ENCODE measurements at places on chromosomes 13 and 19. TPM values are rescaled to one million over a fixed set of nuclear protein-coding genes. Genes with fewer than 3 reads are reported as not detected.

GRCh38 chr13:48662226-48662625 lies 8.5 kb downstream of the CYSLTR2 start:
- DNase-seq = no peak

DNA sequence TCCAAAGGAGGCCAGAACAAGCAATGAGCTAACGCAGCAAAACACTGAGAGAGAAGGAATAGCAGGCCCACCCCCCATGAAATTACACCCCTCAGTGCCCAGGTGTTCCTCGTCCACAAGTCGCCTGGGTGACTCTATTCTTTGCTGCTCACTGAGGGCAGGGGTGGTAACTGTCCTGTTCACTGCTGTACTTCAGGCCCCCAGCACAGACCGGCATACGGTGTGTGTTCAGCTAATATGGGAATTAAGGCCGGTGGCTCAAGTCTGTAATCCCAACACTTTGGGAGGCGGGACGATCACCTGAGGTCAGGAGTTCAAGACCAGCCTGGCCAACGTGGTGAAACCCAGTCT lies 31.9 kb downstream of the DHRS12 start:
- no peak for DNase-seq

- DNase-seq = no peak
Observed at GRCh38 chr13:82412749-82413148, 1469.5 kb downstream of the SLITRK1 start.

GRCh38 chr19:30087381-30088138 lies 145.5 kb downstream of the URI1 start:
- DNase-seq = no peak

GRCh38 chr13:43470610-43471009 lies 316.2 kb downstream of the ENOX1 start:
- no peak for DNase-seq

GRCh38 chr13:112814905-112815585 lies 125.2 kb downstream of the ATP11A start:
- DNase-seq = no peak

Gene ZNF547
- 1.6 TPM for total RNA-seq

DNA sequence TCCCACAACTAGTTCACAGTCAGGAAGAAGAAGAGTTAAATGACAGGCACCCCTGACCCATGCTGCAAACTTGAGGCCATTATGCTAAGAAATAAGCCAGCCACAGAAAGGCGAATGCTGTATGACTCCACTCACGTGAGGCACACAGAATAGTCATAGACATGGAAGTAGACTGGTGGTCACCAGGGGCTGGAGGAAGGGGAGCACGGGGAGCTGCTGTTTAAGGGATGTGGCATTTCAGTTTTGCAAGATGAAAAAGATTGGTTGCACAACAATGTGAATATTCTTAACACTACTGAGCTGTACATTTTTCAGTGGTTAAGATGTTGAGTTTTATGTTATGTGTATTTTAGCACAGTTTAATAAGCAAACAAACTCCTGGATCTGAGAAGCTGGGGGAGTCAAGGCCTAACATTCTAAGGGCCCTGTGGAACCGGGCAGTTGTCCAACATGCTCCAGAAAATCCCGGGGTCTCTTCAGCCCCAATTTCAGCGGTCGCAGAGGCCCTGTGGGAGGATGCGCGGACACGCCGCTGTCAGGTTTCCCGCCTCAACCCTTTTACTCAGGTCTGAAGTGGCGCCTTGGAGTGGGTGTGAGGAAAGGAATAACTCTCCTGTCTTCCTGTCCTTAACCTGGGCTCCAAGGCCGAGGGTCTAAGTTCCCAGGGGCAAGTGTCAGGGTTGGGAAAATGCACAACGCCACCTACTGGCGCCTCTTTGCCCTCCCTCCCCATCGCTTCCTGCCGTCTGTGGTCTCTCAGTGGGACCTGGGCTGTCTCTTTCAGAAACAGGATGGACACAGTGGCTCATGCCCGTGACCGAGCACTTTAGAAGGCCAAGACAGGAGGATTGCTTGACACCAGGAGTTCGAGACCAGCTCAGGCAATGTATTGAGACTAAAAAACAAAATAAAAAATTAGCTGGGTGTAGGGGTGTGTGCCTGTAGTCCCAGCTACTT lies 4.4 kb upstream of the TMEM272 start:
- no peak for DNase-seq

Gene UBE2L5
- not detected for total RNA-seq

Gene C19orf81
- total RNA-seq = 2.2 TPM

Gene DNAJB1
- 104 TPM for total RNA-seq

DNA sequence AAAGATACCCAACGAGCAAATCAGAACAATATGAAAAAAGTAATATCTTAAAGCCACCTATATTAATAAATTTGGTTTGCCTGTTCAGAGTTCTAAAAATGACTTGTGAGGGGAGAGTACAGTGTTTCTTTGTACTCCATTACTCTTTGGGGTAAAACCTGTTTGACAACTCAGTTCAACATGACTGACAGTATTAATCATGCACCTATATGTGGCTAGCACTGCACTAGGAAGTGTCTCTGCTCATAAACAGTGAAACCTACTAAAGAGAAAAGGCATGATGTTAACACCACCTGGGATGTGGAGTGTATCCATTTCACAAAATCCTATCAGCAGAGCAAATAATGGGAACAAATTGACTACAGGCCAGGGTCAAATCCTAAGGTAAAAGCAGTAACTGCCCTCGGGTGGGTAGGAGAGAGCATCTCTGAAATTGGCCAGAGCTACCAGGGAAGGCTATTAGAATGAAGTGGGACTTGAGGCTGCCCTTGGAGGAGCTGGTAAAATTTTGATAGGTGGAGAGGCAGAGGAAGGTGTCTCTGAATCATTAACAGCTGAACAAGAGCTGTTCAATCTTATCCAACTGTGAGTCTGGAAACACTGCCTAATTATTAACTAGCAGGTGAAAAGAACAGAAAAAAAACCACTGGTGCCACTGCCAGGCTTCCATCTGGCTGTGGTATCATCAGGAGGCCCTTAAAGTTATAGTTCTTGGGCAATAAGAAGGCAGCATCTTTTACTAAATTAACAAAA lies 365.1 kb downstream of the DNAJC15 start:
- DNase-seq = peak; percentile 21

DNA sequence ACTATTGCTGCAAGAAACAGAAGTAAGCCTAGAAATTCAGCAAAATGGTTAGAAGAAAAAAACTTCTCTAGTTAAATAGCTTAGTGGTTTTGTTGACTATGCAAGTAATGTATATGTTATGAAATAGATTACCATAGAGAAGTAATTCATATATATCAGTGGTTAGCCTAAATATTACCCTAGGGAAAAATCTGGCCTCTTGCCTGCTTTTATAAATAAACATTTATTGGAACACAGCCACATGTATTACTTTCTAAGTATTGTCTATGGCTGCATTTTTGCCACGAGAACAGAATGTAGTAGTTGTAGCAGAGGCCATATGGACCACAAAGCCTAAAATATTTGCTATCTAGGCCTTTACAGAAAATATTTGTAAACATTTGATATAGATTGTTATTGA lies 1471.7 kb upstream of the PRR20A start:
- DNase-seq = no peak

DNA sequence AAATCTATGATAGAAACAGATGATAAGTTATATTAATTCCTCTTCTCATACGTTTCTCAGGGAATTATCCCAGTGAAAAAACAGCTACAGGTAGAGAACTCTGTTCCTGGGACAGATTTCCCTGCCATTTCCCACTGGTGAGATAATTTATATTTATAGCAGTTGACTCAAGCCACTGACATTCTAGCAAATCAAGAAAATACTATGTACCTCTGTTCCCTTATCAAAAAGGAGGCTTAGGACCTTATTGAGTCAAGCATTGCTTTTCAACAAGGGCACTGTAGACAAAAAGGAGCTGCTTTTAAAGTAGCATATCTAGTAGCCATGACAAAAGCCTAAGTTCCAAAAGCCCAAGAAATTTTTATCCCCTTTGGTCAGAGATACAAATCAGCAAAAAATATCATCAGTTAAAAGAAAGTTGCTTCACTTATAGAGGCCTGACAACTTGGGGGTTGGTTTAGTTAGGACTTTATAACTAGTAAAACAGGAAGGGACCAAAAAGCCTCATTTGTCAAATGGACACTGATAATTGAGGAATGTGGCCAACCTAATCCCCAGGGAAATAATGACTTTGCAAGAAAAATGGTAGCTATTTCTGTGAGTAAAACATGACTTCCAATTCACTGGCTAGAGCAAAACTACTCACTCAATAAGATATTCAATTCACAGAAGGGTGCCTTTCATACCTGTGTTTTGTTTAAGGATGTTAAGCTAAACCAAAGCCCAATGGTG lies 652.5 kb downstream of the SLITRK1 start:
- DNase-seq = no peak

Gene ZNF555
- total RNA-seq = 7.4 TPM

All from hepatocyte (in vitro differentiated cells).